ENCODE measurements at places on chromosomes 3 and 15.

- no peak for DNase-seq
Observed at GRCh38 chr3:184500344-184500923, 61.2 kb upstream of the EPHB3 start.

- DNase-seq: no peak
Observed at GRCh38 chr3:126266291-126266840, 86.0 kb upstream of the ALDH1L1 start.

- peak; percentile 81 for DNase-seq
Observed at GRCh38 chr3:70281663-70282062, 30.8 kb downstream of the MDFIC2 start.

DNA sequence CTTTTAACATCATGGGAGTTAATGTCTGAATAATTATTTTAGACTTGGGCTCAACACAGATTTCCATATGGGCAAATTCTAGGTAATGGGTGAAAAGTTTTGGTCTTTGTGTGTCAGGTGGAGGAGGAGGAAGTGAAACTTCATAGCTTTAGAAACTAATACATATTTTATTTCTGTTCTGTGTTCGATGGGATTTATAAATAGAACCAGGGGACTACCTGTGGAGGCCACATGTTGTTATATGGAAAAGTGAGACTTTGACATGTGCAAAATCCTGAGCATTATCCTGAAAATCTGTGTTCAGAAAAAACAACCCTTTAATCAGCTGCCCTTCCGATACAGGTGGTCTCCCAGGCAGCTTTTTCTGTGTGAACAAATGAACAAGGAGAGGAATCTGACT lies 209.5 kb downstream of the SOX2 start:
- no peak for DNase-seq

GRCh38 chr3:95721938-95722337 lies 1092.5 kb upstream of the EPHA6 start:
- peak; percentile 72 for DNase-seq

GRCh38 chr3:117537949-117538348 lies 828.4 kb downstream of the TUSC7 start:
- DNase-seq: no peak

- no peak for DNase-seq
Observed at GRCh38 chr15:100926971-100927756, 8.0 kb downstream of the LRRK1 start.

DNA sequence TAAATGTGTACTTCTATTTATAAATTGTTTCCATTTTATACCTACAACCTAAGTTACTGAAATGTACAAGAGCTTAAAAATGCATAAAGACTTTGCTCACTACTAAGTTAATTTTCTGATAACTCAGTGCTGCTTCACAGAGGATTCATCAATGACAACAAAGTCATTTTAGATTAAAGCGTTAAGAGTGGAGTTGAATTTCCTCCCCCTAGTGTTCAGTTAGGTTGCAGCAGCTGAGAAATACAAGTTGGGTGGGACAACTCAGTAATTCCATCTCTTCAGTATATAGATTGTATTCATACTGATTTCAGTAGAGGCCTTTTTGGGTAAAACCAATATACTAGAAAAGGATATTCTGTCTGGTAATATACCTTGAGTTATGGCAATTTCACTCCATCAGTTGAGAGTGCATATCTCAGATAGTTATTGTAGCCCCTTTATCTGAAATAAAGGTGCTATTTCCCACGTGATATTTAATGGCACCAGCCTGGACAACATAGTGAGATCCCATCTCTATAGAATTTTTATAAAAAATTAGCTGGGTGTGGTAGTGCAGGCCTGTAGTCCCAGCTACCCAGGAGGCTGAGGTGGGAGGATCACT lies 6.9 kb upstream of the RPL35A start:
- peak; percentile 61 for DNase-seq

- DNase-seq: no peak
Observed at GRCh38 chr3:186751480-186751879, 31.9 kb upstream of the EIF4A2 start.

DNA sequence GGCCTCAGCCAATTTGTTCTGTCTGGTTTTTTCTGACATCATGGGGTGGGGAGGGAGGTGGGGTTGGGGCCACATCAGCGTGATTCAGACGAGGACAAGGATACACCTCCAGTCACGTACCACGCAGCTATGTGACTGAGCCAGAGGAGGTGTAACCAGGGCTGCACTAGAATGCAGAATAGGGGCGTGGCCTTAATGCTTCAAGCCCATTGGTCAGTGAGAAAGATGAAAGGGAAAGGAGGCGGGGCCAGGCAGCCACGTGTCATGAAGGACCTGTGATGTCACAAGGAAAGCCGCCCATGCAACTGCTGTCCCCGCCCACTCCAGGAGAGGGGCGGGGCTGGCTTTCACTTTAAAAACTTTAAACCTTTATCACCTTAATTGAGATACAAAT lies at the start of gene GOLGA6L2:
TSS of gene GOLGA6L2 (minus strand) at position 137 of the 394 bp plus-strand sequence. CDS start at position 75, 62 bp downstream.
- DNase-seq: peak; percentile 59

- DNase-seq: peak; percentile 21
Observed at GRCh38 chr3:146972726-146973125, 367.6 kb upstream of the PLSCR5 start.

DNA sequence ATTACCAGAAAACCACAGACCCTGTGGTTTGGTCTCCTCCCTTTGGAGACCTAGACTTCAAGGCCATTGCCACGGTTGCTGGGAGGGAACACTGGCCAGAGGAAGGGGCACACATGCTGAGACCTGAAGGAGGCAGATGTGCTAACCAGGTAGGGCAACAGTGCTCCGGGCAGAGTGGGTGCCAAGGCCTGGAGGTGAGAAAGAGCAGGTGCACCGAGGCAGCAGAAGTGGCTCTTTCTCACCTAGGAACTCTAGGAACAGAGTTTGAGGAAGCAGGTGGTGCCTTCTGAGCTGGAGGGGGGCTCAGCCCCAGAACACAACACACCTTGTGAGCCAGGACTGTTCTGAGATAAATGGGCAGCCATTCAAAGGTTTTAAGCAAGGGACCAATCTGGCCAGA lies 106.1 kb downstream of the MEGF11 start:
- no peak for DNase-seq

- DNase-seq: no peak
Observed at GRCh38 chr15:94265982-94266381, 34.6 kb downstream of the MCTP2 start.

DNA sequence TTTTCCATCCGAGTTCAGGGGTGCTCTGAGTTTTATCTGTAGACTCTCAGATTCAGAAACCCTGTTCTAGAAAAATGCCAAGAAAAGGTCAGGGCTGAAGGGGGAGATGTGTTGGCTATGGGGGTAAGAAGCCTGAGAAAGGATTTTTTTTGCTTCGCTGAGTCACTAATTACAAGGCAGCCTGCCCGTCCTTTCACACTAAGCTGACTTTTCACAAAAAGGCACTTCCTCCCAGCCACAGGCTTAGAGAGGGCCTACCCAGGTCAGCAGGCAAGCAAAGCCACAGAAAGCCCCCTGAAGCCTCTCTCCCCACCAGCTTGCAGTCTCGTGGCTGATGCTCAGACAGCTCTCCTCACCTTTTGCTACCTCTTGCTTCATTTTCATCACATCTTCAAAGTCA lies 192.6 kb upstream of the PRICKLE2 start:
- peak; percentile 84 for DNase-seq

DNA sequence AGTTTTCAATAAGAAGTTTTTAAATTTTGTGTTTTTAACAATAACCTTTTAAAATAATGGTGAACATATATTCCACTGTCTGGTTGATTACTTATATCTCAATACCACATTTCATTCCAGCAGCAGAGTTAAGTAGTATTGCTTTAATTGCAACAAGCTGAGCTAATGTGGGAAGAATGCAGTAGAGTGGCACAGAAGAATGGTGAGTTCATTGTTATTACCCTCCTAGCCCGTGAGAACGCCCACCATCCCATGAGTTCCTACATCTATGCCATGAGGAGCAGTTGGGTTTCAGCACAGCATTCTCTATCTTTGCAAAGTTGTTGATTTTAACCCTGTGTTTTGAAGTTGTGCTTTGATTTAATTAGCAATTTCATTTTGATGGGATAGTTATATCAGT lies 17.8 kb upstream of the NR2E3 start:
- peak; percentile 82 for DNase-seq

GRCh38 chr3:124037326-124037725 lies 45.4 kb upstream of the ROPN1 start:
- DNase-seq: peak; percentile 25

DNA sequence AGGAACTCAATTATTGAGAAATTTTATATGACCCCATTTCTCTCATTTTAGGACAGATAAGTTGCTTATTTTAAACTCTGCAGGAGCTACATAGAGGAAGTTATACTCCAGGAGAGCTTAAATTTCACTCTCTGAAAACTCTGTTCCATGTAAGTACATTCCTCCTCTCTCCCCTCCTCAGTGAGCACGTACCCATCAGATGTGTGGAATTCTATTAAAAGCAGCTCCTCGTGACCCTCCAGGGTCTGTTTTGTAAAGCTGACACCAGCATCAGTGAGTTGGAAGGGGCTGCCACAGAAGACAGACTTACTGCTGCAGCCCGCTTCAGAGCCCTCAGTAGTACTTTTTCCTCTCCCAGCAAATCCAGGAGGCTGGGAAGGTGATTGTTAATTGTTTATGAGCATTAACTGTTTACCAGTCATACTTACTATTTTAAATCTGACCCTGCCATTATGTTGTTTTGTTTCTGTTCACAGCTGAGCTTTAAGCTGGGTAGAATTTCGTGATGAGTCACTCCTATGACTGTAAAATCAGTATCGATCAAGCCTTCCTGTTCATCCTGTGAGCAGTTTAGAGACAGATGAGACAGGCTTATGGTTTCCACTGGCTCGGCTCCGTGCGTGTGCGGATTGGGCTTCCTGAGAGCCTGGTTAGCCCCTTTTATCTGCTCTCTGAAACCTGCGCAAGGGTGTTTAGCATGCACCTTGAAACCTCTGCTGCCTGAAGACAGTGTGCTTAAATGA lies 20.4 kb downstream of the IGF1R start:
- peak; percentile 56 for DNase-seq

DNA sequence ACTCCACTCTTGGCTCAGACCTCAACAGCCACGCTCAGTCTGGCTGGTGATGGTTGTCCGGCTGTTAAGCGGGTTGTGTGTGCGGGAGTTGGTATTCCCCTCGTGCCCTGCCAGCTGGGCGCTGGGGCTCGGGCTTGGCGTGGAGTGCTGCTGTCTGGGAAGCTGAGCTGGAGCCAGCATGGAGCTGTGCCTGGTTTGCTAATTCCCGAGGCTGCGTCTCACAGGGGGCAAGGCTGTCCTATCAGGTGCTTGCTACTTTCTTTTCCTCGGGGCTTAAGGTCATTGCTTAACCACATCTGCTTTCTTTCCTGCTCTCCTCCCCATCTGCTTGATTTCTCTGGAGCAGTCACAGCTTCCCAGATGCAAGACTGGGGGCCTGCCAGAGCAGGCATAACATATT lies 29.9 kb downstream of the PDIA5 start:
- no peak for DNase-seq

DNA sequence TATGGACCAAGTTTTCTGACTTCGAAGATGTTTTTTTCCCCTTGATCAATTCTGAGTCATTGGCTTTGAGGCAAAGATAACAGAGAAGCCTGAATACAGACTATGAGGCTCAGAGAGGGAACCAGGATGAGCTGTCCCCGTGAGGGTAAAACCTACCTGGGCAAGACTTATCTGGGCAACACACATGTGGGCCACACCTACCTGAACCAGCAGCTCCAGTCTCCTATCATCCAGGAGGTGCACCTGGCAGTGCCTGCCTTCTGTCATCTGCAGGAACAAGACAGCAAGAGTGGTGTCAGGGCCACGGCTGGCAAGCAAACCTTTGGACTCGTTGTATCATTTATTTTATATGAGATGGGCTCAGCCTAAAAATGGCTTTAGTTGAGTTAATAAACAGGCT lies 72.6 kb downstream of the FRMD4B start:
- DNase-seq: no peak

DNA sequence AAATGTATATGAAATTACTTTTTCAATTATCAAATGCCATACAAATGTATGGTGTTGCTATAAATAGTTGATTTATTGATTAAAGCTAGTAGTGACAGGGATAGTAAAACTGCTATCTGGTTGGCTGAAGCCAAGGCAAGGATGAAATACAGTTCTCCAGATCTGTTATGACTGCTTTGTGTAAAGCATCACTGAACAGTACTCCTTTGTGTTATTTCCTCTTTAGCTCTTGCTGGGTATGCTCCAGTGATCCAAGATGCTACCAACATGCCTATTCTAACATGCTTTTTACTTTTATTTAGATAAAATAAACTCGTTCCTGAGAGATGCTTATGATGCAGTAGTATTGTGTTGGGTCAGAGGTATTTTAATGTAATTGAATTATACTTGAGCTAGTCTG lies 12.4 kb upstream of the UBR1 start:
- DNase-seq: no peak

All from HT1080 (cell line).